NCI-H510A treated with DMSO at 0.1 percent for 48 hours (cell line): ENCODE measurements at places on chromosomes 2 and 18.

- DNase-seq, result no peak
These were observed 80.6 kb downstream of the MYO1B start for GRCh38 chr2:191325651-191326365.

DNA sequence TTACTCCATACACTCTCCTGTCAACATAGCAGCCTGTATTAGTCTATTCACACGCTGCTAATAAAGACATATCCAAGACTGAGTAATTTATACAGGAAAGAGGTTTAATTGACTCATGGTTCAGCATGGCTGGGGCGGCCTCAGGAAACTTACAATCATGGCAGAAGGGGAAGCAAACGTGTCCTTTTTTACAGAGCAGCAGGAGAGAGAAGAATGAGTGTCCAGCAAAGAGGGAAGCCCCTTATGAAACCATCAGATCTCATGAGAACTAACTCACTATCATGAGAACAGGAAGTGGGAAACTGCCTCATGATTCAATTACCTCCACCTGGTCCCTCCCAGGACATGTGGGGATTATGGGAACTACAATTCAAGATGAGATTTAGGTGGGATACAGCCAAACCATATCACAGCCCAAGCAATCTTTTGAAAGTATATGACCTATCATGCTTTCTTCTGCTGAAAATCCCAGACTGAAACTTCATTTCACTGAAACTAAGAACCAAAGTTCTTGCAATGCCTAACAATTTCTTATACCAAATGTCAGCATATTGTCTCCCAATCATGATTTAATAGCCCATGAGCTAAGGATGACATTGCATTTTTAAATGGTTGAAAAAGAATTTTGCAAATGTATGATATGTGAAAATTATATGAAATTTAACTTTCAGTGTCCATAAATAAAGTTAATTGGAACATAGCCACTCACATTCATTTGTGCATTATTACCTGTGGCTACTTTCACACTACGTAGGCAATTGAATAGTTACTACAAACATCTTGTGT lies 686.8 kb upstream of the ZEB2 start:
- DNase-seq, result no peak

DNA sequence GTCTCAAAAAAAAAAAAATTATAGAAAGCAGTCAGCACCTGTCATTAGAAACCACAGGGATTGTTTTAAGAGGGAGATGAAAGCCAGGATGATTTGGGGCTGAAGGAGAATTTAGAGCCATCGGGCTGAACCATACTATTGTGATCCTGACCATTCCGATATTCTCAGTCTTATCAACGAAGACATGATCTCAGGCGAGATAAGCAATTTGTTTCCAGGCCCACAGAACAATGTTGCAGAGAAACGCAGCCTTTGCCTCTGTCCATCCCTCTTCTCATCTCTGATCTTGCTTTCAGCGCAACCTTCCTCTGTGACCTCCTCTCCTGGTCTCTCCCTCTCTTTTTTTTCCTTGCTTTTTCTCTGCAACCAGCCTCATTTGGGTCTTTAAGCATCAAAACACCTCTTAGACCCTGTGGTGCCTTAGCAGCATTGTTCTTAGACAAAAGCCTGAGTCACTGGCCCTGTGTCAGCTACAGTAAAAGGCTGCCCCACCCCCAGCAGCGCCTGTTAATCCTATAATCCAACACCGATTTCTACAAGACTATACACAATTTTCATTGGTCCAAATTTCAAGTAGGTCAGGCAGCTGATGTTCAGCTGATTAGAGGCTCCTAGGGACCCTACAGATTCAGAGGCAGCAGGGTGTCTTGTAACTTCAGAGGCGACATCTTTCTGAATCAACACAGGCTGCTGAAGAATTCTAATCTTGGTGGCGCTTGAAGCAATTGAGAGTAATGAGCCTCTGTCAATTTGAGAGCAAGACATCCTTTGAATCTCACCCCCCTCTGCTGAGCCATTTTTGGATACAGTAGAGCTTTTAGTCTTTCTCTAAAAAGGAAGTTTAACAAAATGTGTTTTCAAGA lies 206.0 kb downstream of the NCK2 start:
- no peak for DNase-seq

- DNase-seq, result no peak
These were observed 136.7 kb downstream of the MEMO1 start for GRCh38 chr2:31874071-31874470.

GRCh38 chr2:190603374-190603773 lies 45.5 kb upstream of the NAB1 start:
- DNase-seq, result no peak

DNA sequence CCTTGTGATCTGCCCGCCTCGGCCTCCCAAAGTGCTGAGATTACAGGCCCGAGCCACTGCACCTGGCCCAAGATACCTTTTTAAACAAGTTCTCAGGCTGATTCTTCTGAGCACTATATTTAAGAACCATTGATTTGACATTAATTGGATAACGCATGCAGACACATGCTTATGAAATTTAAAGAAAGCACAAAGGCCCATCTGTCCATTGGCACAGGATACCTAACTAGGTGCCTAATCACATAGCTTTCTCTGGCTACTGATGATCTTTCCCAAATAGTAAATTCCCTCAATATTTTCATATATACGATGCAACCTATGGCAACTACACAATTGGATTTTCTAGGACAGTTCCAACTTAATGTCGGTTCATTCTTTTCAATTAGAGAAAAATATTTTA lies 62.5 kb upstream of the STAM2 start:
- no peak for DNase-seq

DNA sequence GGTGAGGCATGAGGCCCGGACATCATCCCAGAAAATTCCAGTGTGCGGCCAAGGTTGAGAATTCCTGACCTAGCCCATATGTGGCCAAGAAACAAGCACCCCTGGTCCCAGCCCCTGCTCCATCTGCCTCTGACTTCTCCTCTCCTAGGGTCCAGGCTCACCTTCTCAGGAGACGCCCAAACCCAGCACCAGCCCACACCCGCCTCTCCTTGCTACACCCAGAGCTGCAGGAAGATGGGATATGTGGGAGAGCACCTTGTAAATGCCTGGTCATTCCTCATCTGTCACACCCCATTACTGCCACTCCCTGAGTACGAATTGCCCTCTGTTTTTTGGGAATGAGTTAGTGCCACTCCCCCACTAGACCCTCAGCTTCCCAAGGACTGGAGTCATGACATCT lies 7.3 kb upstream of the ATP6V1B1 start:
- DNase-seq, result no peak
